ENCODE measurements at places on chromosomes 2 and 18. TPM values are rescaled to one million over a fixed set of nuclear protein-coding genes. Genes with fewer than 3 reads are reported as not detected.

DNA sequence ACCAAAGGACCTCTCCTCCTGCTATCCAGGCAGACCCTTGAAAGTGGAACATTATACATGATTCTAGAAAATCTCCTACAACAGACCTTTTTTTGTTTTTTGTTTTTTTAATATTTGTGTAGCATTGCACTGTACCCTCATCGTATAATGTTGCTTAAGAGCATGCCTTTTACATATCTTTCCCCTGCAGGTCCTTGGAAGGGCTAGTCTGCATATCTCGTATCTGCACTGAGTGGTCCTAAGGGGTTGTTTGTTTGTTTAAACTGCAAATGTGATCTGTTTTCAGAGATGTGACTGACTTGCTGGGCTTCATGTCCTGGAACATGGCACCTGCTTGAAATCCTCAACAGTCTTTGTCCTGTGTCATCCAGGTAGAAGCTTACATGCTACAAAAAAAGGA, 204.1 kb downstream of the FAM210A start:
- DNase-seq: no peak

DNA sequence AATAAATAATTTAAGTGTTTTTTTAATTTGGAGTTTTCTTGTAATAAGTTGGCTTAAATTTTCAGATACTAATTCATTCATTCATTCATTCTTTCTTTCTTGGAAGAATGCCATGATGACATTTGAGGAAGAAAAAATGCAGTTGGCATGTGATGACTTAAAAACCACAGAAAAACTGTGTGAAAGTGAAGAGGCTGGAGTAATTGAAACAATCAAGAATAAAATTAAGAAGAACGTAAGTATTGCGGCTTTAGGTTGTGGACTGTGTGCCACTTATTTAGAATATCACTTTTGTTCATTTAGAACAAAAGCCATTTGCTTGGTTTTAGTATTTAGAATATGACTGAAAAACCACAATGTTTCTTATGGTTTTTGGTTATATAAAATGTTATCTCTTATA, 51.4 kb downstream of the TTC39C start:
- DNase-seq: no peak

DNA sequence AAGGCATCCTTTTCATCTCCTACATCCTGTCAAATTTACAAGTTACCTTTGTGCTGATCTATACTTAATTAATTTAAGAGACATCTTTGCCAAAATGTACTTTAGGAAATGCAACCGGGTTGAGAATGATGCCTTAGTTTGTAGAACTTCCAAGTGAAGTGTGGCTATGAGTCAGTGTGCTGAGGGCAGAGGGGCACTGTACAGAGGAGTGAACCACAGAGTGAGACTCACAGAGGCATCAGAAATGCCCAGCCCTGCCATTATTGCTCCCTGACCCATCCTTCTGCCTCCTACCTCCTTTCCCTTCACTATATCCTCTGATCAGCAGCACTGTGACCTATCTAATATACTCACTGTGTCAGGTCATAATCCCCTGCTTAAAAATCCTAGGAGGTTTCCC, 320.1 kb downstream of the LRRTM1 start:
- DNase-seq: no peak

GRCh38 chr2:221747289-221747972, 175.3 kb upstream of the EPHA4 start:
- no peak for DNase-seq

GPD2 gene
- 62.2 TPM for total RNA-seq

GRCh38 chr2:236826606-236827156, 257.1 kb downstream of the ACKR3 start:
- DNase-seq: no peak

SERPINB11 gene
- total RNA-seq: not detected

NYAP2 gene
- 21.1 TPM for total RNA-seq

GRCh38 chr2:205678541-205679142, 3.7 kb upstream of the NRP2 start:
- no peak for DNase-seq

- DNase-seq: no peak
These were observed 169.2 kb downstream of the ASB1 start for GRCh38 chr2:238595750-238596570.

- DNase-seq: no peak
These were observed 82.3 kb downstream of the TFCP2L1 start for GRCh38 chr2:121202541-121203310.

DNA sequence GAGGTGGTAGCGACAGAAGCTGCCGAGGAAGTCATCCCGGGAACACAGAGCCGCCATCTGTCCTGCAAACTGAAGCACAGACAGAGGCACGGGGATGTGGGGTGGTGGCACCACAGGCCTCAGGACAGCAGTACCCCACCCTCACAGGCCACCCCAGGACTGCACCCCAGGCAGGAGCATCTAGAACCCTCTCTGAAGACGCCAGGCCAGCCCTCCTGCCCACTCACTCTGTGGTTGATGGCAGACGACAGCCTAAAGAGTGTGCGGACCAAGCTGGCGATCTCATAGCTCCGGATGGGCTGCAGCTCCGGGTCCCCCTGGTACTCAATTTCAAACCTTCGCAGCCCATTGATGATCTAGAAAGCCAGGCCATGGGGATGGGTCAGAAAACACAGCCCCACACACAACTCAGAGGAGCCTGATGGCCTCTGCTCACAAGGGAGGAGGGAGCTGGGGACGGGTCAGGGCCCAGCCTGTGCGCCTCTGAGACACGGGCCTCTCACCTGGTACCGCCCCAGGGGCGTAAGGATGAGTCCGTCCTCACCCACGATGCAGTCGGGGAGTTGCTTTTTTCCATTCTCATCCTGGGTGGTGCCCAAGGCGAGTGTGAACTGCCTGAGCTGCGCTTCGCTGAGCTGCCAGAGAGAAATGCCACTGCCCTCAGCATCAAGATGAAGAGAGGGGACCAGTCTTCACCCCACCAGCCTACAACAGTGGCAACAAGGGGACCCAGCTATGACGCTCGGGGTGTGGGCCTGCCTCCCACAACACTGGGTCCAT, 8.1 kb upstream of the CCDC74B start:
- no peak for DNase-seq
